C1 segment of cervical spinal cord (tissue), 14 donors: ENCODE measurements at places on chromosomes 7 and 10.
A peak's percentile ranks its signal among the peaks of the same experiment; 100 is the strongest.

- DNase-seq, result peak; percentile 97
Measured at GRCh38 chr10:79070606-79071395, 2.0 kb downstream of the ZMIZ1 start.

- DNase-seq, result no peak
Measured at GRCh38 chr7:127770885-127771284, 118.9 kb downstream of the SND1 start.

- DNase-seq, result peak; percentile 92
Measured at GRCh38 chr10:110226543-110226925, 19.1 kb downstream of the MXI1 start.

DNA sequence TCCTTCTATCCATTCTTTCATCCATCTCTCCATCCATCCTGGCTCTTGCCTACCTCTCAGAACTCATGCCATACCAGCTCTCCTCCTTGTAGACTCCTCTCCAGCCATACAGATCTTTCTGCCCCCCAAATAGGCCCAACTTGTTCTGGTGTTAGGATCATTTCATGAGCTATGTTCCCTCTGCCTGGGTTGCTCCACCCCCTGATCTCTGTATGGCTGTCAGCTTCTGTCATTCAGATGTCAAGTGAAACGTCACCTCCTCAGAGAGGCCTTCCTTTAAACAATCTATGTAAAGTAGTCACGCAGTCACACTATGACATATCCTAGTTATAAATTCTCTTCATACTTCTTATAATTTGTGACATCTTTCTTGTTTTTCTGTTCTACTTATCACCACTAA lies 42.3 kb upstream of the PNLIPRP3 start:
- DNase-seq, result no peak

GRCh38 chr10:122083478-122084025 lies 94.6 kb downstream of the TACC2 start:
- DNase-seq, result no peak

GRCh38 chr7:131879424-131879823 lies 323.0 kb upstream of the PODXL start:
- DNase-seq, result no peak

- DNase-seq, result no peak
Measured at GRCh38 chr10:86497621-86498020, 24.0 kb downstream of the WAPL start.

- no peak for DNase-seq
Measured at GRCh38 chr10:35089611-35090161, 455 bp downstream of the CUL2 start.

DNA sequence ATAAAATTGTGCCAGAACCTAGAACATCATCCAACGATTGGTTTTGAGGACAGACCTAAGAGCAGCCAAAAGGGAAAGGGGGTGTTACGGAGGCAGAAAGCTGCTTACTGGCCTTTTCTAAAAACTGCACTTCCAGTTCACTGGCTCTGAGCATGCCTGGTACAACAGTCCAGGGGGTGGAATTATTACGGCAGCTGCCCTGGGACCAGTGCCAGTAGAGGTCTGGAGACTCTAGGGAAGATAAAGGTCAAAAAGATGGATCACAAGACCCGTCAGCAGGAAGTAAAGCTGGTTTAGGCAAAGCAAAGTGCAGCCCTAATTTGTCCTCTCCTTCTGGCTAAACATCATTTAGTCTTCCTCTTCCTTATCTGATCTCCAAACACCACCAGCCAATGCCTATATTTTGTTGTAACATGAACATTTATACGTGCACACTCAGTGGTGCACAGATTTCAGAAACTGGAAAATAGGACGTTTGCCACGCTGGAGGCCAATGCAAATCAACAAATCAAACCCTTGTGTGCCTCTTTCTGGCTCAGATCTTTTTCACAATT lies 216.4 kb upstream of the DPP6 start:
- DNase-seq, result no peak

GRCh38 chr7:32259931-32260596 lies 189.9 kb upstream of the PDE1C start:
- DNase-seq, result no peak

GRCh38 chr7:158651968-158652565 lies 52.5 kb downstream of the NCAPG2 start:
- DNase-seq, result no peak

GRCh38 chr7:54543051-54543488 lies 895 bp downstream of the VSTM2A start:
- DNase-seq, result no peak

GRCh38 chr7:44949303-44949702 lies 29.5 kb downstream of the MYO1G start:
- DNase-seq, result no peak

- DNase-seq, result no peak
Measured at GRCh38 chr7:128891110-128891941, 19.2 kb downstream of the KCP start.

GRCh38 chr7:96228760-96229159 lies 93.1 kb downstream of the SLC25A13 start:
- DNase-seq, result no peak

- no peak for DNase-seq
Measured at GRCh38 chr7:22812353-22812752, 10.3 kb downstream of the TOMM7 start.

- DNase-seq, result no peak
Measured at GRCh38 chr10:6461961-6462360, 118.1 kb downstream of the PRKCQ start.

DNA sequence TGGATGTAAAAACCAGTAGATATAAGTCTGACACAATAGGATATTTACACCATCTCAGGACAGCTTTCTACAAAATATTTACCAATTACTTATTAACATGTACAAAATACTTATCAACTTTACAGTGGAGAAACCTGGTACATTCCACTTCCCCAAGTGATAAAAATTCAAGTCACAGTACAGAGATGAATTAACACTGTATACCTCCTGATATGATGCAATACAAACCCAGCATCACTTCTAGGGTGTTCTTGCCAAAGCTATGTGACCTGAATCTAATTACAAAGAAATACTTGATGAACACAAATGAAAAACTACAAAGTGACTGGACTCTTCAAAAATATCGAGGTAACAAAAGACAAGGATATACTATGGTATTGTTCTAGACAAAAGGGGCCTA lies 156.4 kb upstream of the FGFR2 start:
- no peak for DNase-seq

DNA sequence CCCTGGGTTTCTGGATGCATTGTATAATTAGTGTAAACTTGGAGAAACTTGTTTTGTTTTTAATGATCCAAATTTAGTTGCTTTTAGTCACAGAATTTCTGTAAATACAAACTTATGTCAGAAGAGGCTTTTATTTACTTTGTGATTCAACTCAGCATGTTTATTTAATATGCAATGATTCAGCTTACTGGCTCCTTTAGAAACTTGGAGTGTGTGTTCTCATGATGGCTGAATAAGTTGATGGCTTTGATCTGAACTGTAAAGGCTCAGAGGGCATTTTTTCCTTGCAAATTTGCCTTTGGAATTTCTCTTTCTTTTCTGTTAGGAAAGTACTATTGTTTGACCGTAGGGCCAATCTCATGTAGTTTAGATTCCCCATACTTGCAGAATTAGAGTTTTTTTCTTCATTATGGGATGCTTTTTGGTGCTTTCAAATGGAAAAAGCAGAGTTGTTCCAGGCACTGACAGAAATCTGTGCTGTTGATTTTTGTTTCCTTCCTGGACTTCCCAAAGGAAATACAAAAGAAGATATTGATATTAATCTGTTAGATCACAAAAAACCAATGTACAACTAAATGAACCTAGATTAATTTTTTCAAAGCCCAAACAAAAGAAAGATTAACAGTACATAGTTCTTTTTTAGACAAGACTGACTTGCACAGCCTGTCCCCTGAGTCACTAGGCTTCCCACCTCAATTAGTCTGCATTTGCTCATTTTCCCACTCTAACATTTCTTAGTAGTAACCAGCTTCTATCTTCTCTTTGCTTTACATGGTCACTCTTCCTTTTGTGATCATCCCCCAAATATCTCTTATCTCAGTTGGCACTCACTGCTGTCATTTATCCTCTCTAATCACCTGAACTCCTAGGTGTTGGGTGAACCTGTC lies 96.8 kb upstream of the AGR3 start:
- DNase-seq, result no peak

DNA sequence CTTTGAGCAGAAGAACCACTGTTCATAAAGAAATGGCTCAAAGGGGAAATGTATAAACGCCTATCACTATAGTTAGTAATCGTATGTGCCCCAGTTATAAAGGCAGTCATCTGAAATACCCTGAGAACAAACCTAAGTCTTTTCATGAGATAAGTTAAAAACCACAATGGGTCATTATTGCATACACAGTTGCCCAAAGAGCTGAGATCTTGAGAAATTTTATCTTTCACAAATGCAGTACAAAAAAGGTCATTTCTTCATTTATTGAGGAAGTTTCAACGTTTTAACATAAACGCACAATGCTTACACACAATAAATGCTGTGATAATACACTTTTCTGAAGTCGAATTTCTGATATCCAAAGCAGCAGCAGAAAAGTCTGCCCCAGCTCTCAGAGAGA lies 114.4 kb downstream of the MICU1 start:
- DNase-seq, result no peak

DNA sequence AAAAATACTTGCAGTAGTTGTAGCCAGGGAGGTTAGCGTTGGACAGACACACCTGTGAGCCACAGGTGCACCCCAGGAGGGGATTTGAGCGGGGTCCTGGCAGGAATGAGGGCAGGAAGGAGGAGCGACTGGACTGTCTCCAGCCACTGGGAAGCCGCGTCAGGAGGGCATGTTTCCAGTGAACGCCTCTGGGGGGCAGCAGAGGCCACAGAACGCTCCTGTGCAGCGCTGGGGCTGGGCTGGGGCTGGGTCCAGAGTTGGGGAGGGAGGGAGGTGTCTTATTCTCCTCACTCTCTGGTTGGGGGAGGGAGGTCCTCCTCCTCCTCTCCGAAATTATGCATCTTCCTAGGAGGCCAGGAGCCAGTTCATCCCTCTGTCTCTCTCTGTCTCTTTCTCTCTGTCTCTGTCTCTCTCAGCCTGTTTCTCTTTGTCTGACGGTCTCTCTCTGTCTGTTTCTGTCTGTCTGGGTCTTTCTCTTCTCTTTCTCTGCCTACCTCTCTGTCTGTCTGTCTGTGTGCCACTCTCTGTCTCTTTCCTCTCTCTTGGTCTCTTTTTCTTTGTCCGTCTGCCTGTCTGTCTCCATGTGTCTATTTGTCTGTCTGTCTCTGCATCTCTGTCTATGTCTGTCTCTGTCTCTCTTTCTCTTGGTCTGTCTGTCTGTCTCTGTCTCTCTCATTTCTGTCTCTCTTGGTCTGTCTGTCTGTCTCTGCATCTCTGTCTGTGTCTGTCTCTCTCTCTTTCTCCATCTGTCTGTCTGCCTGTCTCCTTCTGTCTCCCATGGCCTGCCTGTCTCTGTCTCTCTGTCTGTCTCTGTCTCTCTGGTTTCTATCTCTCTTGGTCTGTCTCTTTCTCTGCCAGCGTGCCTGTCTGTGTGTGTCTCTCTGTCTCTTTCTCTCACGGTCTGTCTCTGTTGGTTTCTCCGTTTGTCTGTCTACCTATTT lies 9.9 kb upstream of the PSMG3 start:
- DNase-seq, result peak; percentile 34

GRCh38 chr7:57361406-57361805 lies 88.6 kb upstream of the ZNF716 start:
- DNase-seq, result no peak

DNA sequence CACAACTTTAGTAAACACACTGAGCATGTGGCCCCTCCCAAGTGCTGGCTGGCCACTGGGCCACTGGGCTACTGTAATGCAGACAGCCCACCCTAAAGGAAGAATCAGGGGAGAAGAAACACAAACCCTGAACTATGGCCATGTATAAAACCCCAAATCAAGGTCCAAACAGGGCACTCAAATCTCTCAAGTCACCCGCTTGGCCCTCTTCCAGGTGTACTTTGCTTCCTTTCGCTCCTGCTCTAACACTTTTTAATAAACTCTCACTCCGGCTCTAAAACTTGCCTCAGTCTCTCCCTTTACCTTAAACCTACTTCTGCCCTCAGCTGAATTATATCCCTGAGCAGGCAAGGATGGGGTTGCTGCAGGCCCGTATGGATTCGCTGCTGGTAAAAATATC lies 72.6 kb downstream of the TPK1 start:
- DNase-seq, result no peak

- no peak for DNase-seq
Measured at GRCh38 chr10:62442006-62442405, 67.8 kb downstream of the ZNF365 start.

DNA sequence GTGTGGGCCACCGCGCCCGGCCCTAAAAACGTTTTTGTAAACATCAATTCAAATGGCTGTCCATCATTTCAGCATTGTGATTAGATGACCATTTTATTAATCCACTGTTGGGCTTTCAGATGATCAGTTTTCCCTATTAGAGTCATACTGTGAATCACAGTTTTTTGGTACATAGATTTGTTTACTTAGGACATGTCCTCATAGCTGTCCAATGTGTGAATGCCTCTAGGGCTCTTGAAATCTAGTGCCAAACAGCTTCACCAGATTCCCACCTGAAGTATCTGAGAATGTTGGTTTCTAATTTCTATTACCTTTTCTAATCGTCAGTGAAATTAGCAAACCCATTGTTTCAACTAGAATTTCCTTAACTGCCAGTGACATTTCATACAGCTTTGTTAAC lies 66.8 kb downstream of the UPF2 start:
- no peak for DNase-seq

DNA sequence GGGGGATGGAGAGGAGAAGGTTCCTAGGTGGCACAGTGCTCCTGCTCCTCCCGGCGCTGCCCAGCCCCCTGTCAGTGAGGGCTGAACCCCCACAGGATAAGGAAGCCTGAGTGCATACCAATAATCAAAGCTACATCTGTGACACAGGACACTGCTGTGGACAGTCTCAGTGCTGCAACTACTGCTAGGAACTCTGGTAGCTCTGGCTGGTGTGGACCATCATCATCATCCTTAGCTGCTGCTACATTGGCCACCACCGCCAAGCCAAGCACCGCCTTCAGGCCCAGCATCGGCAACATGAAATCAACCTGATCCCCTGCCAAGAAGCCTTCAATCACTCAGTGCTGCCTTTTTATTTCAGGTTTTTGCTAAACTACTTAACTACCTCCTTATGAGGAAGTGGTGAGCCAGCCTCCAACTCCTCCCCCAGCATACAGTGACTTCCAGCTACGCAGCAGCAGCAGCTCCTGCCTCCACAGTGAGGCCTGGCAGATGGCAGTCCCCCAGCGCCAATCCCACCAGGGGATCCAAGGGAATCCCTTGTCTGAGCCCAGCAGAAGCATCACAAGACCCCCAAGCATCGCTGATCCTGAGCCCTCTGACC lies 32.1 kb upstream of the SLC26A4 start:
- no peak for DNase-seq

GRCh38 chr7:139094596-139094995 lies 14.9 kb downstream of the ZC3HAV1 start:
- DNase-seq, result no peak
